ENCODE measurements at places on chromosomes 3 and 15. TPM values are rescaled to one million over a fixed set of nuclear protein-coding genes. Genes with fewer than 3 reads are reported as not detected.
A peak's percentile ranks its signal among the peaks of the same experiment; 100 is the strongest.

EFCAB12 gene
- 0.56 TPM for total RNA-seq

DNA sequence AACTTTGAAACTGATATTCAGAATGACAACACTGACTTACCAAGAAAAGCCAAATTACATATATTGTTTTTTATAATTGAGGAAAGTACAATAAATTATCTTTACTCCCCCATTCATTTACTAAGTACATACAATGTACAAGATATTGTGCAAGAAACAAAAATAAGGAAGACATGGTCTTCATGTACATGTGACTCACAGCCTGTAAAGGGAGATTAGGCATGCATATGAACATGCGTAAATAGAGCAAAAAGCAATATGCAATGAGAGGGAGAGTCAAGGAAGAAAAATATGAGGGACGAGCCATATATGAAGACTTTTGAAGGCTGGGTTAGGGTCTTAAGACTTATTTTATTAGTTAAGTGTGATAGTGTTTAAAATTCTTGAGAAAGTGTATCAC lies 258.4 kb downstream of the GBE1 start:
- no peak for DNase-seq

- DNase-seq = no peak
Observed at GRCh38 chr3:148975696-148976095, 15.6 kb upstream of the GYG1 start.

GOLGA8G gene
- total RNA-seq = not detected

GRCh38 chr3:195859061-195859845 lies 47.5 kb upstream of the MUC4 start:
- DNase-seq = peak; percentile 79

Data from left colon (tissue), 2 donors.